Activated CD4-positive, alpha-beta T cell treated with anti-CD3 and anti-CD28 coated beads, Interleukin-2, amount 50 U/mL, for 16 hours (primary cell): ENCODE measurements at places on chromosomes 2 and 18.

DNA sequence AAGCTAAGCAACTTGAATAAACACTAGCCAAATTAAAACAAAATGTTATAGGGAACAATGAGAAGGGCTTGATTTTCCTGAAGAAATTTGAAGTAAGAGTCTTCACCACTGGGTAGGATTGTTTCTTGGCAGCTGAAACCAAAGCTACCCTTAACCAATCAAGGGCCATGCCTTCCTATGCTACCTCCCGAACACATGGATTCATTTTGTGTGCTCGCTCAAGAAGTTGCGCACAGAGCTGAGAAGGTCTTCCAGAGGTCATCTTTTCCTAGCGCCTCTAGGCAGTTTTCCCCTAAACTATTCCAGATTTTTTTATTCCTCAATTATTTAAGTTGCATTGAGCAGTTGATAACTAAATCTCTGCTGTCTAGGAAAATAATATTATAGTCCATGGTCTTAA, 264.6 kb downstream of the RBM43 start:
- DNase-seq, result no peak

GRCh38 chr18:39318008-39318407, 1752.4 kb upstream of the CELF4 start:
- DNase-seq, result no peak

DNA sequence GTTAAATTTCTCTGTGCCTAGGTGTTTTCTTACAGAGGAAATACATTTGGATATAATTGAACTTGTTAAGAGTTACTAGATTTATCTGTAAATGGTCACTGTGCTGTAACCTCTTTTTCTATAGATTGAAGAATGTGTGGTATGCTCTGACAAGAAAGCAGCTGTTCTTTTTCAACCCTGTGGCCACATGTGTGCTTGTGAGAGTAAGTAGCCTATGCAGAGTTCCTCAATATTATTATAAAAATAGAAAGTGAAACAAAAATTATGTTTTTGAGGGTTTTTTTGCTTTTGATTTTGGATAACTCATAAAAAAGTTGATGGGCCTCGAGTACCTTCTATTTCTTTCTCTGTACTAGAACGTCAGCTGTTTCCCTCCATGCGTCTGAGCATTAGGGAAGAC, 112.4 kb downstream of the MIB1 start:
- DNase-seq, result peak; percentile 0

DNA sequence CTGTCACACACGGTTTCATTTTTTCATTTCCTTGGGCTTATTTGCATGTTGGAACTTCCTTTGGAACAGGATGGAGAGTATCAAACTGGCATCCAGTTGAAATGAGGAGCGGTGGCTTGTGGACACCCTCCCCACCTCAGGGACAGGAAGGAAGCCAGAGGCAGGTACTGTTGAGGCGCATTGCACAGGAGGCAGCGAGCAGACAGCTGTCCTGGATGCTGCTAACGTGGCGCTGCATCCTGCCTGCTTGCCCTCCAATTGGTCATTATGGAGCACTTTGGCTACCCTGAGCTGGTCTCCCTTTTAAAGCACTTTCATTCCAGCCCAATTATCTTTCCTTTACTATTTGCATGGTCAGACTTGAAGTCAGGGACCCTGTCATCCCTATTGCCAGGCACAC, 80.7 kb upstream of the ITGA4 start:
- DNase-seq, result no peak

DNA sequence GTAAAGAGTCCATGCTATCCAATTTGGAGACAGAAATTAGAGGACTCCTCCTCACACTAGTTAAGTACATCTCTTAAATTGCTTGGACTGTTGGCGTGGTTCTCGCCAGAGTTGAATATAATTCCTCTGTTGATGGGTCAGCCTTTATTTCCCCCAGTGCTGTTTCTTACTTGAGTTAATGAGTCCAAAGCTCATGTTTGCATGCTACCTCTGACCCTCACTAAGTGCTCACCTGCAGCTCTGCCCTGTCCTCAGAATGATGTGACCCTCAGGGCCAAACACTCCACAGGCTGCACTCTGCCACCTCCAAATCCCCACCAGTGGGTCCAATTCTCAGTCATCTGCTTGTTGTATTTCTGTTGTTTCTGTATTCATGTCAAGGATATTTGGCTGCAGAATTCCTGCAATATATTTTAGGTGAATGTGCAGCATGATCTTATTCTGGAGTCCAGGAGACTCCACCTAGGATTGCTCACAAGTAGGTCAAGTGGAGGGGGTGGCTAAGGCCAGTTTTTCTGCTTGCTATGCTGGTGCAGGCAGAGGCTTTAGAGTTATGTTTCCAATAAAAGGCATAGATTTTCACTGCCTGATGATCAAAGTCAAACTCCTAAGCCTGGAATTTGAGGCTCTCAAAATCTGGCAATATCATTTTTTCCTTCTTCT, 37.8 kb downstream of the RDH14 start:
- no peak for DNase-seq

DNA sequence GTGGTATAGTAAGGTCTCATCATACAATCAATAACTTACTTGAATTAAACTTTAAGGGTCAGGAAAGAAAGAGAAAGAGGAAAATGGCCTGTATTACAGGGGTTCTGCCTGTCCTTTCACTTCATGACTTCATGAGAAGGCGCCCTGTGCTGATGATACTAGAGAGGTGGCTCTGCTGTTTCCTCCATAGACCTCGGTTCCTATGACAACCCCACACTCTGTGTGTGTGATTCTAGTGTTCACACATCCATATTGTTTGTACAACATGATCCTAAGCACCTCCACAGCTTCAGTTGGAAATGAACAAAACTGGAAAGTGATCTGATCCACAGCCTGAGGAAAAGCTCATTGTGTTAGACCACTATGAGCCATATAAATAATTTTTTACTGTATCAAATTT, 7.0 kb upstream of the REEP1 start:
- DNase-seq, result no peak

DNA sequence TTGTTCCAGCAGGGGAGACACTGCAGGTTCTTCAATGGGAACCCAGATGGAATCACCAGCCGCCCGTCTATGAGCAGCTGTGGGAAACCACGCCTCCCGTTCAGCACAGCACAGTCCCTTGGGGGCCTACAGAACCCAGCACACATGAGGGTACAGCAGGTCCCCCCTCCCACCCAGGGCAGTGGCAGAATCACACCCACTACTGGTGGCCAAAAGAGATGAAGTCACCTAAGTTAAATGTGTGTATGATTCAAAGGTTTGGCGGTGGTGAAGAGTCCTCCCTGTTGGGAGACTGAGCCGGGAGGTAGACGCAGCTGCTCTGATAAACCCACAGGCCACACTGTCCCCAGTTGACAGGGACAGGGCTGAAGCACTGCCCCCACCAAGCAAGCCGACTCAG, 44.3 kb downstream of the L3MBTL4 start:
- DNase-seq, result no peak

GRCh38 chr18:55997151-55997561, 409.2 kb upstream of the TCF4 start:
- DNase-seq, result no peak

- DNase-seq, result no peak
Measured at GRCh38 chr2:183219888-183220287, 95.6 kb downstream of the NUP35 start.

GRCh38 chr2:173210270-173211196, 134.9 kb downstream of the MAP3K20 start:
- peak; percentile 70 for DNase-seq

GRCh38 chr2:127024769-127025358, 82.1 kb downstream of the BIN1 start:
- DNase-seq, result no peak

- no peak for DNase-seq
Measured at GRCh38 chr2:41775366-41776025, 272.3 kb upstream of the PKDCC start.

GRCh38 chr2:10389573-10389972, 58.6 kb downstream of the ODC1 start:
- no peak for DNase-seq
